Type B pancreatic cell (in vitro differentiated cells): ENCODE measurements at places on chromosomes 3 and 15. TPM values are rescaled to one million over a fixed set of nuclear protein-coding genes. Genes with fewer than 3 reads are reported as not detected.

CD47 gene
- 113 and 204 TPM in 2 replicates for total RNA-seq

MYLK gene
- total RNA-seq, result 3.4 and 16.8 TPM in 2 replicates

GOLGA8G gene
- total RNA-seq, result not detected in 2 replicates

BAHD1 gene
- total RNA-seq, result 21.6 and 24.8 TPM in 2 replicates

POTEB3 gene
- not detected in 2 replicates for total RNA-seq

- DNase-seq, result no peak
- H3K4me3 ChIP-seq, result no peak overlapping the region
- no peaks in the 10 kb centered on the region for H3K27me3 ChIP-seq
- peaks cover 34% of the 10 kb centered on the region for H3K36me3 ChIP-seq
- no peak overlapping the region for H3K27ac ChIP-seq
Observed at GRCh38 chr3:188192034-188192433, 38.1 kb downstream of the LPP start.

DNA sequence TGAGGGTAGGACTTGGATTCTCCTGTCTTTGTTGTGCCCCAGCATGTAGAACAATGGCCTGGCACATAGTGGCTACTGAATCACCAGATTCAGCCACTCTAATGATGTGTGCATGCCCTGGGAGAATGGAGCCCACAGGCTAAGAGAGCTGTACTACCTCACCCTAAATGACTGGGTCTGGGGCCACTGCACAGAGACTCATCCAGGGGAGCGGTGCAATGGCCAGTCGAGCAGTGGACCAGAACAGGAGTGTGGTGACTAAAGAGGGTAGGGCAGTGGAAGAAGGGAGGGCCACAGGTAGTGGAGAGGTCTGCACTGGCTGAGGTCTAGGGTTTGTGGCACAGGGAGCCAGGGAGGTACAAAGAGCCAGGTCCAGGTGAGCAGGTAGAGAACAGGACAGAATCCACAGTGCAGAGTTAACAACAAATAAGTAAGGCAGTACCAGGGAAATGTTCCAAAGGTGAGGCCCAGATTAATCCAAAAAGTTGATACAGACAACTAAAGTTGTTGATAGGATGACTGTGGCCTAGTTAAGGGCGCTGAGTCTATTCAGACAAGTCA is 142.7 kb upstream of the ATP11B start:
- no peak overlapping the region for H3K4me3 ChIP-seq
- no peak overlapping the region for H3K27ac ChIP-seq
- no peak for DNase-seq
- H3K27me3 ChIP-seq, result no peaks in the 10 kb centered on the region

DNA sequence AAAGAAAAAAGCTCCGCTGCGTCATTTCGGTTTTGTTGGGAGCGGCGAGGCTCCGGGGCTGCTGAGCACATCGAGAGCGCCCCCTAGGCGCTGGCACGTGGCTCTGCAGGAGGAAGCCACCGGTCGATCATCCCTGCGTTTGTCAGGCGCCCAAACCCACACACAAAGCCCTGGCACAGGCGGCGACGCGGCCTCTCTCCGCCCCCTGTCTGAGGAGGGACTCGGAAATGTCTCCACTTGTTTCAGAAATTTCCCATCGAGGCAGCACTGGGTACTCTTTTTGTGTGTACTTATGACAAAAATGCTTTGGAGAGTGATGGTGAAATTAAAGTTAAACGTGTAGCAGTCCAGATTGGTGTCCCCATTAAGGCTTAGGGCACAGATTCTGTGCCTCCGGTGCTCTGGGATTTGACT is 407.3 kb upstream of the ONECUT1 start:
- no peaks in the 10 kb centered on the region for H3K36me3 ChIP-seq
- no peak overlapping the region for H3K27ac ChIP-seq
- H3K27me3 ChIP-seq, result peaks cover 76% of the 10 kb centered on the region
- H3K4me3 ChIP-seq, result peak overlapping the region; percentile 59
- H3K4me1 ChIP-seq, result no peaks in the 10 kb centered on the region

GRCh38 chr3:134795746-134796280 is 753 bp downstream of the EPHB1 start:
- no peak overlapping the region for H3K27ac ChIP-seq
- H3K27me3 ChIP-seq, result peaks cover 88% of the 10 kb centered on the region
- peaks cover 3% of the 10 kb centered on the region for H3K4me1 ChIP-seq
- no peak for DNase-seq

- H3K36me3 ChIP-seq, result no peaks in the 10 kb centered on the region
- no peaks in the 10 kb centered on the region for H3K4me1 ChIP-seq
- H3K27me3 ChIP-seq, result peaks cover 51% of the 10 kb centered on the region
- no peak overlapping the region for H3K4me3 ChIP-seq
Observed at GRCh38 chr15:34789326-34789725, 6.0 kb downstream of the ACTC1 start.

GRCh38 chr3:185423178-185423577 is 60.2 kb downstream of the MAP3K13 start:
- H3K36me3 ChIP-seq, result no peaks in the 10 kb centered on the region
- DNase-seq, result no peak
- H3K4me3 ChIP-seq, result no peak overlapping the region
- no peaks in the 10 kb centered on the region for H3K27me3 ChIP-seq
- no peak overlapping the region for H3K27ac ChIP-seq
